Esophagus squamous epithelium (tissue), 5 donors: ENCODE measurements at places on chromosomes 16 and 17.

- no peak for DNase-seq
Measured at GRCh38 chr16:85187002-85187401, 74.7 kb upstream of the CIBAR2 start.

DNA sequence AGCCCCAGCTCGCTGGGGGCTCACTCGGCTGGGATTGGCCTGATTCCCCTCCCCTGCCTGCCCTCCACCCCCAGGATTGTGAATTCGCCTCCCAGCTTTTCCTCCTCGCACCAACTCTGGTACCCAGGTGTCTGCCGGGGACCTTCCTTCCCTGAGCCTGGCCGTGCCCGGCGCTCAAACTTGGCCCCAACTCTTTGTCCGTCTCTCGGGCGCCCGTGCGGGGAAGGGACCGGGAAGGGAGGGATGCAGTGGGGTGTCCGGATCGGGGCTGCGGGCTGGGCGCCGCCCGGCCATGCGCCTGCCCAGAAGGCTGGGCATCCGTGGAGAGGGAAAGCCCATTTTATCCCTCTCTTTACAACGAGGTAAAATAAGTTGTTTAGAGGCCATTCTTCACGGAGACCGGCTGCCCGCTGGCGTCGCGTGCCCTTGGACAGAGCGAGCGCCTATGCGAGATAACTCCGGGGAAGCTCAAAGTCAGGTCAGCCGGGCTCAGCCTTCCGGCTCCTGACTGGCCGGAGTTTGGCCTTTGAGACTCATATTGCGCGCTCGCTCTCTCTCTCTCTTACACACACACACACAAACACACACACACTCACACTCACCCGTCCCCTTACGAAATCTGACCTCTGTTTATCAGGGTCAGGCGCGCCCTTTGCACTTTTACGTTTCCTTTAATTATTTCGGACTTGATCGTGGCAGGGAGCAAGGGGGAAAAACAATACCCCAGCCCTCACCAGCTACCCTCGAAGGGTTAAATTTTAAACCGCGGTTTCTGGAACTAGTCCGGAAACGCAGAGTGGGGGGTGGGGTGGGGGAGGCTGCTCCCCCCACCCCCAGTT, 774 bp upstream of the MAF start:
- DNase-seq: no peak

GRCh38 chr16:68313116-68313515, 2.3 kb downstream of the PRMT7 start:
- DNase-seq: no peak

GRCh38 chr16:54628796-54629625, 301.7 kb upstream of the IRX5 start:
- no peak for DNase-seq

- no peak for DNase-seq
Measured at GRCh38 chr17:80485846-80486245, 9.4 kb upstream of the NPTX1 start.

DNA sequence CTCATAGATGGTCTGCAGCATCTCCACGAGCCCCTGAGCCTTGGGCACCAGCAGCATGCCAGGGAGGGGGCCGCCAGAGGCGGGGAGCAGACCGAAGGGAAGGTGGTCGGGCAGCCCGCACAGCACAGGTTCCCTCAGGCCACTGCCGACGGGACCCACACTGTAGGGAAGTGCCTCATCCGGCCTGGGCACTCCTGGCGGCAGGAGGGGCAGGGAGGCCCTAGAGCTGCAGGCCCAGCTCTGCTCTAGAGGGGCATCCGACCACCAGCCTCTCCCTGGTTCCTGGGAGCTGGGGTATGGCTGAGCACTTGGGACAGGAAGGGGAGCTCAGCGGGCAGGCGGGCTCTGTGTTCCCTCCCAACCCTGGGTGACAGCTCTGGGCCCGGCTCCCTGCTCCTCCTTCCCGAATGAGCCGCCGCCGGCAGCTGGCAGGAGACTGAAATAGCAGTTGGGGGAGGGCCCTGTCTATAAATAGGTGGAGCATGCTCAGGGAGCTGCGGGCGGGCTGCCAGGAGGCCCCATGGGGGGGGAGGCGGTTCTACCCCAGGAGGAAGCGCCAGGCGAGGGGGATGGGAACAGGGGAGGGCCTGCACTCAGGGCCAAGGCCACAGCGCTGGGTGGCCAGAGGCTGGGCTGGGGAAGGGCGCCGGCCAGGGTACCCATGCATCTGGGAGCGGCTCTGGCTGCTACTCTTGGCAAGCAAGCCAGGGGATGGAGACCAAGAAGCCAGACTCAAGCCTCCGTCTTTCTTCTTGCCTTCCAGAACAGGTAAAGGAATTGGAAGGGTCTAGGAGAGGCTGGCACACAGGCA, 12.4 kb downstream of the HDAC5 start:
- peak; percentile 37 for DNase-seq

GRCh38 chr16:55539488-55539887, 27.0 kb upstream of the CAPNS2 start:
- no peak for DNase-seq

DNA sequence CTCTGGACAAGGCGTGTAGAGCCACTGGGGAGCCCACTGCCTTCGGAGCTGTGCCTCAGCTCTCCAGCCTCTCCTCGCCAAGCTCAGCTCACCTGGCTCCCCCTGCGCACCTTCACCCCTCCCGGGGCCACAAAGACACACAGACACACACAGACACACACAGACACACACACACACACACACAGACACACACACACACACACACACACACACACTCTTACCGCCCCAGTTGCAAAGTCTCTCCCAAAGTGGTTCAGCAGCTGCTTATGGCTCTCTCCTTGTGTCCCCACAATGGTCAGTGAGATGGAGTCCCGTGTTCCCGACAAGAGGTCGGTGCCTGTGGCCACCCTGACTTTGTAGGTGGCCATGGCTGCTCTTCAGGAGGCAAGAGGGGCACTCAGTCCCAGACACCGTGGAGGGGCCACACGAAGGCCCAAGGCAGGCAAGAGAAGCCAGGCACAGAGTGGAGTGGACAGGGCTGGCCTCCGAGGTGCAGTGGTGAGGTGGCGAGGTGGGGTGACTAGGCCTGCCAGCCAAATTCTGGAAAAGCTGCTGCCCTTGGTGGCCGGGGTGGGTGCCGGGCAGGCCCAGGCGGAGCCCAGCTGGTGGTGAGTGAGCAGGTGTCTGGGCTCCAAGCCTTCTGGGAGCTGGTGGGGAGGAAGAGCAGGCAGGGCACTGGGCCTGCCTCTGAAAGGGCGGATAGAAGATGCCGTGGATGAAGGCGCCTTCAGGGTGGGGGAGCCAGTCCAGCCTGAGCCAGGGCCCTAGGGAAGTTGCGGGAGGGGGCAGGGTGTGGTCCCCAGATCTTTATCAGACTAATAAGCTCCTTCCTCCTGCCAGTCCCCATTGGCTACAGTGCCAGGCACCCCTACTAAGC, at the start of gene ALOX12B:
Gene ALOX12B (minus strand): TSS at position 642 of the 877 bp plus-strand sequence. CDS start 274 bp downstream, at position 368.
- DNase-seq: no peak

DNA sequence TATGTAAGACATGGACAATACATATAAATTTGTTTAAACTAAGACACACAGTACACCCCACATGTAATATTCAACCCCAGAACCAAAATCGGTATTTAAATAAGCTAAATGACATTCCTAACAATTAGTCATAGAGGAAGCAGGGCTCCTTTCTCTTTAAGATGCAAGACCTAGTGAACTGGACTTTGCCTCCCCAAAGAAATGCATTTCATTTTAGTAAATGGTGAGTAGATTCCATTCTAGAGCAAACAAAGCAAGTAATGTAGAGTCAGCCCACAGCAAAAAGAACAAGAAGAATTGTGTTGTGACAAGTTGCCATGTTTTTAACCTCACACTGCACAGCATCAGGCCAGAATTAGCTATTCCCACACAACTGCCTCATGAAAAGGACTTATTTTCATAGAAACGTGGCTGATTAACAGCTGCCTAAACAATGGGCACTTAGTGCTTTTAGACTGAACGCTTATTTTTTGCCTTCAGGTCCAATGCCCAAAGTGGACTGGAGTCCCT, 14.4 kb downstream of the DNAJC7 start:
- DNase-seq: no peak

DNA sequence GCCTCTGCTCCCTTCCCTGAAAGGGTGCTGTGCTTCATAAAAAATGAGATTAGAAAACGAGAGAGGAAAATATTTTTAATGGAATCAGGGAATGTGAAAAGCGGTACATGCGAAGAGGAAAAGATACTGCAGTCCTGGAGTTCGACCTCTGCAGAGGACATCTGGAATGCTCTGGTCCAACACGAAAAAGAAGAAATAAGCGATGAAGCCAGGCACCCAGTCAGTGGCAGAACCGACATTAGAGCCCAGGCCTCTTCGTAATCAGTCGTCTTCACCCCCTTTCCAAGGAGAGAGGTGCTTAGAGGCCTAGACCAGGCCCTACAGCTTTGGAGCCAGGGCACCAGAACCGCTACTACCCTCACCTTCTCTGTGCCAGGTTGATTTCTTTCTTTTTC, 459 bp upstream of the MARCHF10 start:
- DNase-seq: no peak
